Panc1 (cell line): ENCODE measurements at places on chromosomes 7 and 10.

GRCh38 chr7:24949884-24950283 is 30.1 kb downstream of the OSBPL3 start:
- DNase-seq = no peak

- no peak for DNase-seq
Observed at GRCh38 chr7:148211740-148212151, 378.8 kb upstream of the C7orf33 start.

- no peak for DNase-seq
Observed at GRCh38 chr7:26404189-26404996, 112.7 kb downstream of the SNX10 start.

- no peak for DNase-seq
Observed at GRCh38 chr7:77826300-77826699, 27.7 kb downstream of the PHTF2 start.

DNA sequence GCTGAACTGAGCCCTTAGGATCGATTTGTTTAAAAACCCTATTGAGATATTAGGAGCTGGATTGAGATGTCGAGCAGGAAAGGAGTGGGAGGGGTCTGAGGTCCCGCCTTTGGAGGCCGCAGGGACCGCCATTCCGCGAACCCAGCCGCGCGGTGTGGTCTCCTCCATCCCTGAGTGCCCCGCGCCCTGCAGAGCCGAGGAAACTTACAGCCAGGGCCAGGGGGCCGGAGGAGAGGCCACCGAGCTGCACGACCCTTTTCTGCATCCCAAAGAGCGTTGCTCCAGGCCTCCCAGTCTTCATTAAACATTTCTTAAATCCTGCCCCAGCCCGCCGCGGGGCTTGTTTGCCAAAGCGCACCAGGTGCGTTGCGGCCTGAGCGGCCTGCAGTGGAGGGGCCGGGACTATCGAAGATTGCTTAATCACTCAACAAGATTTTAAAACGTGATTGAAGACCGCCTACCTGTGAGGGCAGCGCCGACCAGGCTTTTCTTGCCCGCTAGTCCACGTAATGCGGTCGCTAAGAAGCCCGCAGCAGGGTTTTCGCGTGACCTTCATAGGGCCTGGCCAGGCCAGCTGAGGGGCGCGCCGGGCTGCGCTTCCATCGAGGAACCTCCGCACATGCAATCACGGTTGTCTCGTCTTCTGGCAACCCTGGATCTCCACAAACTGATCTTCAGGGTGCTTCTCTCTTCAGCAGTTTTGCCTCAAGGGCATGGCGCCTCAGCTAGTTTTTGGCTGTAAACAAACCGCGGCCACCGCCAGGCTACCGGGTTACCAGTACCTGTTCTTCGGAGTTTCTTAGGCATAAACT is 2.0 kb upstream of the CTBP2 start:
- no peak for DNase-seq

DNA sequence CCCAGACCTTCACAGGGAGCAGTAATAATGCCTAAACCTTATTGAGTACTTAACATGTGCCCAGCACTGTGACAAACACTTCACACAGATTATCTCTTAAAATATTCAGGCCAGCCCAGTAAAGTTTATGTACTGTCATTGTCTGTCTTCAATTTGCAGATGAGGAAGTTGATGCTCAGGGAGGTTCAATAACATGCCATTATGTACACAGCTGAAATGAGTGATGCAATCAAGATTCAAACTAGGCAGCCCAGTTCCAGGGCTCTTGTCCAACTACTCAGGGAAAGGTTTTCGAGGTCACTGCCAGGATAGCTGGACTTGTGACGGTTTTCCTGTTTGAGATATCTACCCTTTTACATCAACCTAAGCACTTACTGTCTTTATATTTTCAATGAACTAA is 56.1 kb downstream of the AUTS2 start:
- DNase-seq = no peak

GRCh38 chr10:5813341-5814109 is at the start of gene GDI2:
GDI2 (minus strand) TSS chr10:5813434; CDS start chr10:5813258, 176 bp downstream.
- peak; percentile 62 for DNase-seq

DNA sequence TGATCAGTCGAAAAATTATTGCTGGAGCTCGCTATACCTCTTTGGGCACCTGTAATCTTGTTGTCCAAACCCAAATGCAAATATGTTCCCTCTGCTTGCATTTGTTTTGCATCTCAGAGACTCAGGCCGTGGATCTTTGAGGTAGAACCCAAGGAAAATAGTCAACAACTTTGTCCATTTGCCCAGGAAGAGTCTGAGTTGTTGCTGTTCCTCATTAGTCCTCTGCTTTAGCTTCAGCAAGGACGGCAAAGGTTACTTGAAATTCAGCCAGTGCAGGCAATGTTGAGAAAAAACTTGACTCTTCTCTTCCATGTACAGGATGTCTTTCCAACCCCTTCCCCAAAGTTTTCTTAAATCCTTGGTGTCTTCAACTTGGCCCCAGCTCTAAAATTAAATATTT is 45.8 kb downstream of the PDK4 start:
- no peak for DNase-seq

- DNase-seq = no peak
Observed at GRCh38 chr10:60943316-60944057, 498 bp downstream of the RHOBTB1 start.

DNA sequence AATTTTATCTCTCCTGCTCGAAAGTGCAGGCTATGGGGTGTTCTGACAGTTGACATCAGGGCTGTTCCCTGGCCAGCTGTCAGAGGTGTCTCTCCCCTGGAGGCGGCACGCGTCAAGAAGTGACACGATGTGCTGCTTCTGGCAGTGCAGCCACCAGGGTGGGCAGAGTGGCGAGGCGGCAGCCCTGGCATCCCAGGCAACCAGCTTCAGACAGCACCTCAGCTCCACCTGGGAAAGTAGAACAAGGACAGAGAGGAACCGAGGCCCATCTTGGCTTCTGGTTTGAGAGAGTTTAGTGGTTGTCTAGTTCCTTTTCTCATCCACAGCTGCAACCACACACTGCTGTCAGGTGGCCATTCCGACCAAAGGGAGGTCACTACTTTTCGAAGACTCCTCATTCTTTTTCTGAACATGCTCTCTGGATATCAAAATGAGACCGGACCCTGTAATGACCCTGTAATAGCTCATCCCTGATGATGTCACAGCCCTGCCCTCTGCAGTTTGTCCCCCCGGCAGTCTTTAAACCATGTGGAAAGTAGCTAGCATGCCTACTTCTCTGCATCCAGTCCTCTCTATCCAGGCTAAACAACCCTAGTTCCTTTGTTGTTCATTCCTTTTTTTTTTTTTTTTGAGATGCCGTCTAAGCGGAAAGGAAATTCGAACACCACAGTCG is 381.0 kb upstream of the NRP1 start:
- DNase-seq = no peak
